ENCODE measurements at places on chromosomes 16 and 17.

DNA sequence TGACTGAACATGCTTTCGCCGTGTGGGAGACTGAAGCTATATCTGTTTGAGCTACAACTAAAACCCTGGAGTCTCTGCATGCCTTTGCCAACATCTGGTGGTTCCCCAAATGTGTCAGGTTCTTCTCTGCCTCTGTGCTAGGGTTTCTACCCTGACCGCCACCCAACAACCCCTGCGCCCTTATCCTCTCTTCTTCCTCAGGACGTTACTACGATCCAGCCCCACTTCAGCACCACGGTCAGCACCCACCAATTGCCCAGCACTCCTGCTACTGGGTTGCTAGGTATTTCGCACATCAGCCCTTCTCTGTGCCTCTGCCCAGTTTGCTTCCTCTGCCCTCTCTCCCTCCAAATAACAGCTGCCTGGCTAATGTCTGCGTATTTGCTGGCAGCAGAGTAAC is 106.3 kb upstream of the HSBP1 start:
- DNase-seq = peak; percentile 51

GRCh38 chr16:83977056-83977815 is 9.2 kb downstream of the NECAB2 start:
- DNase-seq = no peak

- no peak for DNase-seq
These were observed 45.6 kb downstream of the ZFPM1 start for GRCh38 chr16:88498576-88499208.

DNA sequence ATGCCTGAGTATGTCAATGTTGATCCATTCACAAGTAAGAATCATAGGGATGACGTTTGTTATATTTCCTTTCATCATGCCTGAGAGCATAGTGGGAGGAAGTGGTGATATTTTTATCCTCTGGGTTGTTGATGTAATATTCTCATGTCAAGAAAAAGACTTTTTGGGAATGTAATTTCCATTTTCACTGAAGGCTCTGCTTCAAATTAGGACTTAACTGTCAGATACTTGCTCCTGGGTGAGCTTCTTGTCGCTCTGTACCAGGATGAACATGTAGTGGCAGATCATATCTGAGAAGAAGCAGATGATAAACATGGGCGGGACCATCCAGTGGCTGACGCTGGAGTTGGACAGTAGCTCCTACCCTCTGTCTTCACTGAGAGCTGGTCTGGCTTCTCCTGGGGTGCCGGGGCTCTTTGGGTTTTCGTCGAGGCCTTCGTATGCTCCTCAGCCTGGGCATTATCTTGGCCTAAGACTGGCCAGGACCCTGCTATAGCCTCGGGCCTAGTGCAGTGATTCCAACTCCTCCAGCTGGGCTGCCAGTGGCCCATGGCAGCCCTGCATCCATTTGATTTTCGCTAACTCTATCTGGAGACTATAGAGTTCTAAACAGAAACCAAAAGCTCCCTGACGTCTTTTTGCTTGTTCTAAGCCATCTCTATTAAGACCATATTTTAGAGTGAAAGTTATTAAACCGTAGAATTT is 19.7 kb downstream of the CYB5B start:
- peak; percentile 49 for DNase-seq

Measured in AG10803 (cell line).